ENCODE measurements at places on chromosomes 1 and 21. TPM values are rescaled to one million over a fixed set of nuclear protein-coding genes. Genes with fewer than 3 reads are reported as not detected.

DNA sequence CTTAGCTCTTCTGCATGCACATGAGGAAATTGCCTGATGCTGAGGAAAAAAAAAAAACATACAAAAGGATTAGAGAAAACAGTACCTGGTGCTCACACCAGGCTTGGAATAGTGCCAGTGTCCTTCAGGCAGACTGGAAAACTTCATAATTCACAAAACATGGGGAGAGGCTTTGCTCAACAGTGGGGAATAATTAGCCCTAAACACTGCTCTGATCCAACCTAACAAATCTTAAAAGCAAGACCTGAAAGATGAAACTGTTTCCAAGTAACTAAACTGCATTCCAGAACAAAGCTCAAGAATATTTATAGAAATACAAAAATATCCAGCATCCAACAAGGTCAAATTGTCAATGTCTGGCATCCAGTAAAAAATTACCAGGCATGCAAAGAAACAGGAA is 124.8 kb downstream of the AK5 start:
- no peak overlapping the region for H3K4me3 ChIP-seq
- H3K27me3 ChIP-seq: no peaks in the 10 kb centered on the region
- H3K4me1 ChIP-seq: no peaks in the 10 kb centered on the region
- DNase-seq: no peak
- H3K36me3 ChIP-seq: no peaks in the 10 kb centered on the region
- no peak overlapping the region for H3K27ac ChIP-seq

The CHRNB2 gene
- total RNA-seq: not detected

The CELA2A gene
- total RNA-seq: not detected

DNA sequence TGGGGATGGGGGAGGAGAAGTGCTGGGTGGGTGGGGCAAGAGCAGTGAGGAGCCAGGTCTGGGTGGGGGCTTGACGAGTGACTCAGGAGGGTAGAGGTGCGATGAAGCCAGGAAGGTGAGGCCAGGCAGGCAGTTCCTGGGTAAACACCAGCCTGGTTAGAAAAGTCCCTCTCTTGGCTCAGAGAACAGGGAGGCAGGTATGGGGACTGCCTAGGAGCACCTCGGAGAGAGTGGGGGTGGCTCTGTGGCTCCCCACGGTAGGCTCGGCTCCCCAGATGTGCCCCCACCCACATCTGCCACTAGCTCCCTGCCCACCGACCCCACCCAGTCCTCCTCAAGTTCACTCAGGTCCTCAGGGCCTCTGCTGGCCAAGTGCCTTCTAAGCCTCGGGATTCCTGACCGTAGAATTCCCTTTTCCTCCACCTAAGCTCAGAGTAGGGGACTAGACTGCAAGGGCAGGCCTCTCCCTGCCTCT is 1.2 kb downstream of the HSPG2 start:
- peaks cover 12% of the 10 kb centered on the region for H3K27me3 ChIP-seq
- H3K36me3 ChIP-seq: no peaks in the 10 kb centered on the region
- no peak for DNase-seq
- peak overlapping the region; percentile 52 for H3K4me3 ChIP-seq
- H3K4me1 ChIP-seq: peaks cover 13% of the 10 kb centered on the region
- H3K27ac ChIP-seq: no peak overlapping the region

DNA sequence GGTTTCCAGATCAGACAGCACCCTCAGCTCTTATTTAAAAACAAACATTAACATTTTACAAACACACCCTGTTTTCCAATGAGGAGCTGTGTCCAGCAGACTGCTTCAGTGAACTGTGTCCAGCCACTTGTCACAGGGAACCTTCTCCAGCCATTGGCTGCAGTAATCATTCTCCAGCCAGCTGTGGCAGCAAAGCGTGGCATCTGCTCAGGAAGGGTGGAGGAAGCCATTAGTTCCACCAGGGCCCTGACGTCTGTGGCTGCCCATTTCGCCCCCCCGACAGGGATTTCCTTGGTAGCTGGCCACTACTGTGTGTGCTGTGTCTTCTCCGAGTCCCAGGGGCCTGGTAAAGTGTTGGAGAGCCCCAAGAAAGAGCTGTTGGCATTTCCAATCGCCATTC is 62.9 kb upstream of the SELENON start:
- H3K36me3 ChIP-seq: no peaks in the 10 kb centered on the region
- H3K4me1 ChIP-seq: peaks cover 8% of the 10 kb centered on the region
- DNase-seq: no peak

The RGS18 gene
- total RNA-seq: 0.19 TPM

The CR1 gene
- not detected for total RNA-seq

DNA sequence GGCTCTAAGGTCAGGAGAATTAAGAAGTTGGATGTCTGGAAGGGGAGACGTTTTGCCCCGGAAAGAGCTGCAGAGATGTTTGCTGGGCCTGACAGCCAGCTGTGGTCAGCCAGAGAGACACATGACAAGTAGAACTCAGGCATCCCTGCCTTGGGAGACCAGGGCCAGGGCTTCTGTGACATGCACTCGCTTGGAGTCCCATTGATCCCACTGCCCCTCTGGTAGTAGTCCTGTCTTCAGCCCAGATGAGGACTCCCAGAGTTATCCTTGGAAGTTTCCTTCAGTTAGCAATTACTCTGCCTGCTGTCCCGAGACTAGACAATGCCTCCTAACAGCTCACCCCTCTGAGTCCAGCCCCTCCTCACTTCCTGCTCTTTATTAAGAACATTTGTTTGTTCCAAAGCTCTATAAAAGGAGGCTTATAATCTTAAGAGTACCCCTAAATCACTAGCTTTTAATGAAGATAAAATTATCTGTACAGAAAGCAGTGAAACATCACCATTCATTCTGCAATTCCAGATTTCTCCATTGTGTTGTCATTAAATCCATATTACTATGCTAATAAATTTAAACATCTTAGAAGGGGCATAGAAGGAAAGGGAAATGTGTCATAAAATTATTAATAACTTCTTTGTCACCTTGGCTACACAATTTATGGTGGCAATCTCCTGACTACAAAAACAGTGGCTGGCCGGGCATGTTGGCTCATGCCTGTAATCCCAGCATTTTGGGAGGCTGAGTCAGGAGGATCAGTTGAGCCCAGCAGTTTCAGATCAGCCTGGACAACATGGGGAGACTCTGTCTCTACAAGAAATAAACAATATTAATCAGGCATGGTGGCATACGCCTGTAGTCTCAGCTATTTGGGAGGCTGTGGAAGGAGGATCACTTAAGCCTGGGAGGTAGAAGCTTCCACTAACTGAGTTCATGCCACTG is 94.2 kb downstream of the KCNK1 start:
- no peaks in the 10 kb centered on the region for H3K36me3 ChIP-seq
- H3K27ac ChIP-seq: no peak overlapping the region
- no peaks in the 10 kb centered on the region for H3K4me1 ChIP-seq
- no peak overlapping the region for H3K4me3 ChIP-seq

The HHIPL2 gene
- not detected for total RNA-seq

The CDA gene
- total RNA-seq: not detected

GRCh38 chr21:17119466-17120297 is 393.2 kb upstream of the CXADR start:
- no peaks in the 10 kb centered on the region for H3K27me3 ChIP-seq
- H3K4me1 ChIP-seq: no peaks in the 10 kb centered on the region
- H3K27ac ChIP-seq: no peak overlapping the region
- H3K4me3 ChIP-seq: no peak overlapping the region

- H3K36me3 ChIP-seq: no peaks in the 10 kb centered on the region
- H3K27ac ChIP-seq: no peak overlapping the region
- H3K27me3 ChIP-seq: peaks cover 54% of the 10 kb centered on the region
- peak; percentile 58 for DNase-seq
These were observed 25.6 kb upstream of the NFIA start for GRCh38 chr1:61056573-61057439.

DNA sequence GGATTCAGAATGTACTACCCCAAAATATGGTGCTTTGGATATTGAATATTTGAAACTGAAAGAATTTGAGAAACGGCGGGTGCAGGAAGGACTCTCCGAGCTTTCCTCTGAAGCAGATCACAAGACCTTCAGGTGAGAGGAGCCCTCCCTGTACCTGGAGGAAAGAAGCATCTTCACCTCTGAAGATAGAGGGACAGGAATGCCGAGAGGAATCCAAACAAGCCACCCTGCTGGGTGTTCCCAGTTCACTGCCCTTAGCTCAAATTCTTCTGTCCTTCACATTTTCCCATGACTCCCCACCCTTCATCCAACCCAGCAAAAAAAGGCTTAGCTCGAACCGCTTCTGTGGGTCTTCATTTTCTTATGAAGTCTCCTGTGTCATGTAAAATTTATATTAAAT is 18.2 kb upstream of the PADI2 start:
- H3K27ac ChIP-seq: no peak overlapping the region
- no peak overlapping the region for H3K4me3 ChIP-seq
- H3K36me3 ChIP-seq: no peaks in the 10 kb centered on the region
- H3K27me3 ChIP-seq: peaks cover 11% of the 10 kb centered on the region

The ERO1B gene
- total RNA-seq: 2.9 TPM

DNA sequence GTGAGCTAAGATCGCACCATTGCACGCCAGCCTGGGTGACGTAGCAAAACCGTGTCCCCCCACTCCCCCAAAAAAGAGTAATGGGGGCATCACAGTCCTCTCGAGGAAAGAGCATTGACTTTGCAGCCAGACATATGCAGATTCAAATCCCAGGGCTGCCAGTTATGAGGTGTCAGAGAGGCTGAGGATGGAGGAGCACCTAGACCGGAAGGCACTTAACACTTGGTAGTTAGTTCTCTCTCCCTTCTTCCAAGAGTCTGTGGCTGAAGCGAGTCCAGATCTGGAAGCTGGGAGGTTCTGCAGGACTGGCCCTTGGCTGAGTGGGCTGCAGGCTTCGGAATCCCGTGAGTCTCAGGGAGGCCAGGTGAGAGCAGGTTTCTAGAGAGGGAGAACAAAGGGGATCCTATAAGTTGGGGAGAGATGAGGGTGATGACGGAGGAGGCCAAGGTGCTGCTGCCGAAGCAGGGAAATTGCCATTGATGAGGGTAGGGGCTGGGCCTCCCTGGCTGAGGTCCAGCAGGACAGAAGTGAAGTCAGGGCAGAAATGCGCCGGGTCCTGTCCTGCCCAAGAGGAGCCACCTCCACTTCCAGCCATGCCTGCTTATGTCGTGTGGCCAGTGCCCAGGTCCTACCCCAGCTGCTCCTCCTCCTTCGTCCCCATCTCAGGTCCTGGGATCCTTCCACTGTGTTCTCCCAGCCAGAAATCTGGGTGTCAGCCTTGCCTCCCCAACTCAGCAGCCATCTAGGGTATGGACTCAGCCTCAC is 13.3 kb upstream of the SPOCD1 start:
- peaks cover 21% of the 10 kb centered on the region for H3K4me1 ChIP-seq
- H3K36me3 ChIP-seq: no peaks in the 10 kb centered on the region
- no peak overlapping the region for H3K27ac ChIP-seq
- DNase-seq: no peak
- no peak overlapping the region for H3K4me3 ChIP-seq

DNA sequence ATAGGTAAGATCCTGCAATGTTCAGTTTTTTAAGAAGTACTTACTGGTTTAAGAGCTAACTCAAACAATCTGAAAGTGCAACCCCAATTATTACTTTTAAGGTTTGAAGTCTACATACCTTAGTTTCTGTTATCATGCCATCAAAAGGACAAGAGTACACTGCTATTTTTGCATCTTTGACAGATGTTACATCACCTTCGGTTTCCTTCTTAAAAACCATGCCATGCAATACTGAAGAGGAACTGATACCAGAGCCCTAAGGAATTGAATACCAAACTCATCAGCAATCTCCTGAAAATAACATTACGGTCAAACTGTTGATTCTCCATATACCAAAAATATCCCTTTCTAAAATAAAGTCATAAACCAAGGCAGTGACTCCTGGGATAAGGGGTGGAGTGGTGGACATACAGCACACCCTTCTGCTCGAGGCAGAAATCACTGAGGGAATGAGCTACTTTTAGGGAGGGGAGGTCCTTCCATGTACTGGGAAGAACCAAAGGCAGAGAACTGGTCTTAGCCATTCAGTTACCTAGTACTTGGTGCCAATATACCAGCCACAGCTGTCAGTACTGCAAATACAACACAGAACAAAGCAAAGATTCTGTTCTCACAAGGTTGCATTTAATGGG is 8.5 kb downstream of the CCT8 start:
- no peak overlapping the region for H3K27ac ChIP-seq
- peaks cover 7% of the 10 kb centered on the region for H3K4me1 ChIP-seq
- peaks cover 66% of the 10 kb centered on the region for H3K36me3 ChIP-seq
- no peaks in the 10 kb centered on the region for H3K27me3 ChIP-seq

- H3K36me3 ChIP-seq: no peaks in the 10 kb centered on the region
- peaks cover 46% of the 10 kb centered on the region for H3K27me3 ChIP-seq
- peak overlapping the region; percentile 63 for H3K4me3 ChIP-seq
- peaks cover 9% of the 10 kb centered on the region for H3K4me1 ChIP-seq
- DNase-seq: peak; percentile 47
These were observed 48.4 kb upstream of the CD34 start for GRCh38 chr1:207959141-207959825.

The GJA5 gene
- total RNA-seq: not detected

GRCh38 chr1:11581445-11581991 is 72.7 kb downstream of the FBXO2 start:
- H3K27ac ChIP-seq: no peak overlapping the region
- H3K27me3 ChIP-seq: peaks cover 6% of the 10 kb centered on the region
- H3K4me1 ChIP-seq: no peaks in the 10 kb centered on the region
- no peak overlapping the region for H3K4me3 ChIP-seq

- H3K27me3 ChIP-seq: peaks cover 7% of the 10 kb centered on the region
- no peaks in the 10 kb centered on the region for H3K36me3 ChIP-seq
- H3K27ac ChIP-seq: no peak overlapping the region
These were observed 400.0 kb downstream of the MATN1 start for GRCh38 chr1:30323352-30323751.

The OR2W3 gene
- not detected for total RNA-seq

DNA sequence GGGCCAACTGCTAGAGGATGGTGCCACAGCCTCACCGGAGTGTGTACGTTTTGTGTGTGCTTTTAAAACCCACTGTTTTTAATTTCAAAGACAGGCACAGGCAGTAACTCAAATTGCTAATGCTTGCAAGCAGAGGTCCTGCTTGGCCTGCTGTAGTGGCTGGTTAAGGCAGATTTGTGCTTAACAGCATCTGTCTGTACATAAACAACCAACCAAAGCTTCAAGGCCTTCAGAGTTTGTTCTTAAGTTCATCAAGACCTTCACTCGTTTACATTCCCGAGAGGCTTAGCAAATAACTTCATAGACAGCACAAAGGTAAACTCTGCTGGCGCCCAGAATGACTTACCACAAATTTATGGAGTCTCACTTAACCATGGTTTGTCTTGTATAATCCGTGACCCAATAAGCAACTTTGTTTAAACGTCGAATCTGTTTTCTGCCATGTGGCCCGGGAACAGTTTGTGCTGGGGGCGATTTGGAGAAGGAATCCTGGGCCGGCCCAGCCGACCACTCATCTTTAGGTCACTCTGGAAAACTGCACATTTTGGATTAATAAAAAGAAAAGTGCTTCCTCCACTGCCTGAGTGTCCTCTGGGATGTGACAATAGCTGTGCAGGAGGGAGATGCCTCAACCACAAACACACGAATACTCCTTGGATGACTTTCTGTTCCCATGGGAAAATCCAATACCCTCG is 58.1 kb downstream of the CAPZB start:
- H3K4me3 ChIP-seq: no peak overlapping the region

- H3K4me1 ChIP-seq: peaks cover 39% of the 10 kb centered on the region
- DNase-seq: no peak
- peaks cover 15% of the 10 kb centered on the region for H3K36me3 ChIP-seq
- no peak overlapping the region for H3K4me3 ChIP-seq
- H3K27ac ChIP-seq: no peak overlapping the region
- H3K27me3 ChIP-seq: no peaks in the 10 kb centered on the region
These were observed 3.4 kb downstream of the ABCG1 start for GRCh38 chr21:42222386-42222785.

The RAD54L gene
- total RNA-seq: 64.9 TPM

The BCAN gene
- total RNA-seq: not detected

The CFAP57 gene
- 0.43 TPM for total RNA-seq

GRCh38 chr1:70779571-70779970 is 268.0 kb downstream of the PTGER3 start:
- H3K4me1 ChIP-seq: no peaks in the 10 kb centered on the region
- H3K4me3 ChIP-seq: no peak overlapping the region
- no peak for DNase-seq
- no peaks in the 10 kb centered on the region for H3K27me3 ChIP-seq
- no peaks in the 10 kb centered on the region for H3K36me3 ChIP-seq
